Prostate gland (tissue), 2 donors: ENCODE measurements at places on chromosomes 7 and 10.

DNA sequence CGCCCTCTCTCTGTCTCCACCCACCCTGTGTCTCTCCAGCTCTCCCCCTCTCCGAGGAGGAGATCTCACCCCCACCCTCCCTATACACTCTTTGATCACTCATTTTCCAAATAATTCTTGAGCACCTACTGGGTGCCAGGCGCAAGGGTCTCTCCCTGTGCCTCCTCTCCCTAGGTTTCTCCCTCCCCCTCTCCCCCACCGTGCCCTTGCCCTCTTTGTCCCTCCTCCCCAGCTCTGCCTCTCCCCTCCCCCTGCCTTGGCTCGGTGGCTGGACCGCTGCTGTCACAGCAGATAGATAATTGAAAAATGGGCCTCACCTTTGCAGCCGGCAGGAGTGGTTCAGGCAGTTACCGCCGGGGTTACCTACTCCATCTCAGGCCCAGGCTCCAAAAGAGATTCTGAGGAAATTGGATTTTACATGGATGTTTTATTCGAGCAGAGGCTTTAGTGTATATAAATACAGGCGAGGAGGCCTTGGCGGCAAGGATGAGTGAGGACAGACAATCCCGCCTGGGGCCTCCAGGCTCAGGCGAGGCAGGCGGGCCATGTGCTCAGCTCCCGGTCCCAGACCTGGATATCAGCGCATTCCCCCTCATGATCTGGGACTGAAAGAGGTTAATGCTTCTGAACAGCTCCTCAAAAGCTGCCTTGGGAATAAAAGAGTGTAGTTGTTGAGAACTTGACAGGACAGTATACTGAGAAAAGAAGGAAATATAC is 60.8 kb upstream of the BTRC start:
- peak overlapping the region; percentile 37 for H3K4me3 ChIP-seq
- H3K27ac ChIP-seq = no peak overlapping the region
- DNase-seq = no peak
- H3K27me3 ChIP-seq = no peaks in the 10 kb centered on the region

DNA sequence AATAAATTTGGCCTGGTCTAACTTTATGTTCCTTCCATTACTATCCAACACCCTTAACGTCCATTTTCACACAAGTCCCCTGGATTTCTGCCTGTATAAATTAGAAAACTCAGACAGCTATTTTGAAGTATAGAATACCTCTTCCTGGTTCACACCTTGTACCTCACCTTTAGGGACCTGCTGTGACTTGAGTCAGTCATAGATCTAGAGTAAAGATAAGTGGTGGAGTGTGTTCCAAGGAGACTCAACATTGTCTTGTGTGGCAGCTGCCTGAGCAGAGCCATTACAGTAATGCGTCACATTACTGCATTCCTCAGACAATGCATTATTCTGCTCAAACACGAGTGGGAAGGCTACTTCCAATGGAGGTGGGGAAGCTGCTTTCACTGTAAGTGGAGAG is 513.9 kb downstream of the ADRA2A start:
- H3K36me3 ChIP-seq = no peaks in the 10 kb centered on the region
- no peak overlapping the region for H3K27ac ChIP-seq
- no peaks in the 10 kb centered on the region for H3K4me1 ChIP-seq
- H3K27me3 ChIP-seq = no peaks in the 10 kb centered on the region
- DNase-seq = no peak

DNA sequence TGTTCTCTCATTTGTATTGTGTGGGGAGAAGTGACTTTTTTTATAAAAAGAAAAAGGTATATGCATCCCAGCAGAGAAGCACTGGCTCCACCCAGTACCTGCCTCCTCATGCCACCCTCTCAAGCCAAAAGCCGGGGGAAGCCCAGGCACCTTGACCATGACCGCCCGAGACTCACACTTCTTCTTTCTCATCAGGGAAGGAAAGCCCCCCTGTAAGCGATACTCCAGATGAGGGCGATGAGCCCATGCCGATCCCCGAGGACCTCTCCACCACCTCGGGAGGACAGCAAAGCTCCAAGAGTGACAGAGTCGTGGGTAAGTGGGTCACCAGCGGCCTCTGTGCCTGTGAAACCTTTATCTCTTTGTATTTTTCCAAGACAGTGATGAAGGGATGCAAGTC is 22.9 kb downstream of the IKZF1 start:
- no peak for DNase-seq
- H3K4me1 ChIP-seq = no peaks in the 10 kb centered on the region
- no peaks in the 10 kb centered on the region for H3K36me3 ChIP-seq

DNA sequence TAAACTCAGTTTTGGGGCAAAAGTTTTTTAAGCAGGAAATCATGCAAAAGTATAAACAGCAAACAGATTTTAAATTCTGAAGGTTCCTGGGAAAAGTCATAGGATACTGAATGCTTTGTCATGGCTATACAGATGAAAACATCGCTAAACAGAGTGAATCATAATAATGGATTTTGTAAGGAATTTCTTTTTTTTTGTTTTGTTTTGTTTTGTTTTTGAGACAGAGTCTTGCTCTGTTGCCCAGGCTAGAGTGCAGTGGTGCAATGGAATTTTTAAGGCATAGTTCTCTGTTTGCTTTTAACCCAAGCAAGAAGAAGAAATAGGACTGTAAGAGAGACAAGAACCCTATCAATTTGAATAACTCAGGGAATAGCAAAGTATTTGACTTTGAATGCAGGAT is 285.3 kb downstream of the NRG3 start:
- no peak for DNase-seq
- no peaks in the 10 kb centered on the region for H3K27me3 ChIP-seq
- H3K27ac ChIP-seq = no peak overlapping the region
- no peak overlapping the region for H3K4me3 ChIP-seq
- no peaks in the 10 kb centered on the region for H3K4me1 ChIP-seq

DNA sequence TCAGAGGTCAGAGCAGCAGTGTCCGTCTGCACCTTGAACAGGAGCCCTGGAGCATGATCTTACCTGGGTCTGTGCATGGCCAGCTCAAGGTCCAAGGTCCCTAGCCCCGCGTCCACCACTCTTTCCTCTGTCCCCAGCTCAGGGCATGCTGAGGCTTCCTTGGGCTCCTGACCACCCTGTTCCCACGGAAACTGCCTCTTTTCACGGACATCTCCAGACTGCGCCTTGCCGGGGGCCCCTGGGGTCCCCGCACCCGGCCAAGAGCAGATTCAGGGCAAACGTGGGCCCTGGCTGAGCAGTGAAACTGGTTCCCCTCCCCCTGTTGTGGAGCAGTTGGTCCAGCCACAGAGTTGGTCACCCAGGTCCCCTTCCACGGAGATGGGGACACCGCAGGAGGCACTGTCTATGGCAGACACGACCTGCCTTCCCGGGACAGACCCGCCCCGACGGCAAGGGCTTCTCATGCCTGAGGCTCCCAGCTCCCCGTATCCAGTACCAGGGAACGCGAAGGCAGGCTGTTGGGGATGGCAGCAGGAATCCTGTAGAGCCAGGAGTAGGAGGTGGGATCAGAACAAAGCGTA is 217.4 kb upstream of the PPP2R2D start:
- DNase-seq = no peak
- H3K36me3 ChIP-seq = no peaks in the 10 kb centered on the region
- no peak overlapping the region for H3K27ac ChIP-seq
- no peaks in the 10 kb centered on the region for H3K27me3 ChIP-seq
- no peaks in the 10 kb centered on the region for H3K4me1 ChIP-seq

- no peaks in the 10 kb centered on the region for H3K4me1 ChIP-seq
- DNase-seq = no peak
- H3K36me3 ChIP-seq = no peaks in the 10 kb centered on the region
- no peaks in the 10 kb centered on the region for H3K27me3 ChIP-seq
- H3K4me3 ChIP-seq = no peak overlapping the region
These were observed 667.1 kb upstream of the LRRTM3 start for GRCh38 chr10:66258693-66259092.

DNA sequence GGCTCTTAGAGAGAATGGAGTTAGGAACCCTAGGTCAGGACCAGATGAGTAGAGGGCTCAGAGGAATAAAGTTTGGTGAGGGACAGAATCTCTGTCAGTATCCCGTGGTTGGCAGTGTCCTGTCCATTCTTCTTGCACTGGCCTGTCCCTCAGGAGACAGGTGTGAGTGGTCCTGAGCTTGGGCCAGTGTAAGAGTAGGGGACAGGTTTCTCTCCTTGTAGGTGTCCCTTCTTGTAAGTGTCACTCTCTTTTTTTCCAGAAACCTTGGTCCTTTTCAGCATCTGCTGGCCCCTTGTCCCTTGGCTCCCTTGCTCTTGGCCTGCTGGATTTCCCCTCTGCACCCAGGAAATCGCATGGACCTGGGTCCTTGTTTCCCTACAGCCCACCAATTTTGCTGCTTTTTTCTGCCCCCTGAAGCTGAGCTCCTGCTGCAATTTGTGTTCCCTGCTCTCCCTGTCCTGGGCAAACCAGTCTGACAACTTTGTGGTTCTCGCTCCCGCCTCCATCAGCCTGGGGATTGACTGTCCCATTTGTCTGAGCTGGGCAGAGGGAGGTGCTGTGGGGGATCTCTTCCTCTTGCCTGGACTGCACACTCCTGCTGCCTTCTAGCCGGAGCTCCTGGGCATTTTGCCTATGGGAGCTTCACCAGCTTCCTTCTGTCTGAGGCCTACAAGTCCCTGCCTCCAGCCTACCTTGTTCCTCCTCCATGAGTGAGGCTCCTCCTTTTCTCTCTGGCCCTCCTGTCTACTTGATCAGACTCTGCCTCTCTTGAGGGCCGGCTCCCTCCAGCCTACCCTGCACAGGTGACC is 6.5 kb downstream of the TSPAN14 start:
- peaks cover 74% of the 10 kb centered on the region for H3K4me1 ChIP-seq
- peak; percentile 98 for DNase-seq
- H3K27me3 ChIP-seq = no peaks in the 10 kb centered on the region
- H3K27ac ChIP-seq = peak overlapping the region; percentile 78
- no peaks in the 10 kb centered on the region for H3K36me3 ChIP-seq
- H3K4me3 ChIP-seq = no peak overlapping the region
